Stimulated activated CD8-positive, alpha-beta memory T cell treated with anti-CD3 and anti-CD28 coated beads, Interleukin-7, amount 100 ng/mL, for 4 hours (primary cell): ENCODE measurements at places on chromosomes 5 and 9.

DNA sequence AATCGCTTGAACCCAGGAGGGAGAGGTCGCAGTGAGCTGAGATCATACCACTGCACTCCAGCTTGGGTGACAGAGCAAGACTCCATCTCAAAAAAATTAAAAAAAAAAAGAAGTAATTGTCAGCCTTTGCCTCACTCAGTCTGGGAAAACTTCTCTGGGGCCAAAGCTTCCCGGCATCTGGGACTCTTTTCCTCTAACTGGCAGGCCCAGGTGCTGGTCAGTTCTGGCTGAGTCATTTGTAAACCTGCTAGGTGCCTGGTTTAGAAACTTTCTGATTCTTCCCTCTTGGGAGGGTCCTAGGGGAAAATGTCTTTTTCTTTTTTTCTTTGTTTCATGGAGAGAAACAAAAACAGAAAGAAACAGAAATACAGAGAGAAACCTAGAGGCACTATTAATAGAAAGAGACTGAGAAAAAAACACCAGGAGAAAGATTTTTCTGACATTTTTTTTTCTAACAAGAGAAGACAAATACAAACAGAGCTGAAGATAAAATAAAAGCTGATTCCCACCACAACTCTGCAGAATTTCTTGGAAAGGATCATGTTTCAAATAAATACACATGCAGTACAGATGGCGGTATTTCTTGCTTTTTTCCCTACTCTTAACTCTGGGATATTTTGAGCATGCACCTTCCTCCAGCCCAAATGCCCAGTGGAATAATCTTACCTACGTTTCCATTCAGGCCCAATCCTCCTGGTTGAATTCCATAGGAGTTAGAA is 22.1 kb upstream of the UBAP2 start:
- DNase-seq = no peak

GRCh38 chr5:2068531-2068930 is 185.8 kb upstream of the IRX4 start:
- DNase-seq = no peak

- DNase-seq = no peak
Observed at GRCh38 chr5:175657593-175658271, at the start of gene HRH2. Gene HRH2 (plus strand): TSS chr5:175658071. CDS start chr5:175683234, 25,163 bp downstream.

- no peak for DNase-seq
Observed at GRCh38 chr9:37969130-37969529, 65.2 kb upstream of the SLC25A51 start.

GRCh38 chr5:151799407-151799806 is 27.7 kb downstream of the G3BP1 start:
- no peak for DNase-seq

DNA sequence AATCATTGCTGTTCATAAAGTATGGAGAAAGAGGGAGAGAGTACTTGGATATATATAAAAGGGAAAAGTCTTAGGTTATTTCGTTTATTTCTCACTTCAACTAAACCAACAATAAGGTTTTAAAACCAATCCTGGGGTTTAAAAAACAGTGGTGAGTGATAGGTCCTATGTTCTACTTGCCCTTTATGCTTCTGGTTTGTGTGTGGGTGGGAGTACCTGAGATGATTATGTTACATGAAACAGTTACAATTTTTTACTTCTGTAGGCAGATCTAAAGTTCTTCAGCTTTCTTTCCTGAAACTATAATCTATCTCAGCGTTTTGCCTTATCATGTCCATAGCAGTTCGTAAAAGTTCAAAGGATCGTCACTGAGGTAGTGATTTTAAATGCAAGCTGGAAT is 49.2 kb downstream of the STX17 start:
- no peak for DNase-seq

GRCh38 chr5:108118813-108119514 is 262.9 kb downstream of the FBXL17 start:
- no peak for DNase-seq

DNA sequence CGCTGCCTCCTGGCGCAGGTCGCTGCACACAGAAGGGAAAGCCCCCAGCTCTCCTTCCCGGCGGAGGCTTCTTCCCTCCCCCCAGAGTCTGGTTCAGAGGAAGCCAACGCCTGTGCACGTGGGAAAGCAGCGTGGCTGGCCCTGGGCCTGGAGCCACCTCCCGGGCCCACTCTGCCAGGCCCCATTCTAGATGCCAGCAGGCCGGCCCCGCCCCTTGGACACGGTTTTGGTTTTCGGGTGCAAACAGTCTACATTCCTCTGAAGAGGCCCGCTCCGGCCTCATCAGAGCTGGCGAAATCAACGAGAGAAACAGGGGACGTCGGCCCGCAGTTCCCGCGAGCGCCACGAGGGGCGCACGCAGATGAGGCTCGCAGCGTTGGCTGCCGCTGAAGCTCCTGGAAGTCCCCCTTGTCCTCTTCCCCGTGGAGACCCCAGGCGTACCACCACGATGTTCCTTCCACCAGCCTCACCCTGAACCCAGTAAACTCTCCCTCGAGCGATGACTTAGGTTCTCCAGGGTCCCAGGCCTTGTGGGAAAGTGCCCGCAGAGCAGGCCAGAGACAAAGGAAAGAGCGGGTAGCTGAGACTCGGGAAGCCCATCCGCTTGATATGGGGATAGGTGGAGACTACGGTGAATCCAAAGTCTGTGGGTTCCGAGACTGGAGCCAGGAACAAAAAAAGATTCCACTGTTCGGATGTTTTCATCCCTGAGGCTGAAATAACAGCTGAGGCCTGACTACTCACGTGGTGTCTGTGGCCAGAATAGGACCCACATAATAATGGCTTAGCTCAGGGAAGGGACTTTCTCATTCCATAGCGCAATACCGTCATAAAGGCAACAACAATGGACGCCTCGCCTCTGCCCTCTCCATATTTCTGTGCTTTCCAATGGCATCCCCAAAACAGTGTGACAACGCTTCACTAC is 64.2 kb downstream of the KLF4 start:
- DNase-seq = peak; percentile 16

DNA sequence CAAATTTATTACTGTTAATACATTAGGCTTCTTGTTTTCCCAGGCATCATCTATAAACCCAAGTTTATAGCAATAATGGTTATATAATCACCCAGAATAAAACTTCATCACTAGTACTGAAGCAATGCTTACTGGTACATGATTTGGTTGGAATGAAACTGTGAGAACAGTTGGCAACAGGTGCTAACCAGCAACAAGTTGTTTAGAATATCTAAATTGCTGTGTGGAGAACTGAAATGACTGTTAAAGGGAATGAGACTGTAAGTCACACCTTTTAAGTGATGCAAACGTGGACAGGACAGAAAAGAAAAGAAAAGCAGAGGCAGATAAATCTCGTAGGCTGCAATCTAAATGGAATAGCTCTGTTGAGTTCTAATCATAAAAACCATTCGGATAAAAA is 2.5 kb downstream of the YIPF5 start:
- no peak for DNase-seq

GRCh38 chr5:111829701-111830100 is 72.7 kb upstream of the NREP start:
- DNase-seq = no peak

- no peak for DNase-seq
Observed at GRCh38 chr5:17012289-17012688, 76.2 kb upstream of the MYO10 start.

- DNase-seq = no peak
Observed at GRCh38 chr9:126208216-126208758, 118.3 kb upstream of the MVB12B start.

DNA sequence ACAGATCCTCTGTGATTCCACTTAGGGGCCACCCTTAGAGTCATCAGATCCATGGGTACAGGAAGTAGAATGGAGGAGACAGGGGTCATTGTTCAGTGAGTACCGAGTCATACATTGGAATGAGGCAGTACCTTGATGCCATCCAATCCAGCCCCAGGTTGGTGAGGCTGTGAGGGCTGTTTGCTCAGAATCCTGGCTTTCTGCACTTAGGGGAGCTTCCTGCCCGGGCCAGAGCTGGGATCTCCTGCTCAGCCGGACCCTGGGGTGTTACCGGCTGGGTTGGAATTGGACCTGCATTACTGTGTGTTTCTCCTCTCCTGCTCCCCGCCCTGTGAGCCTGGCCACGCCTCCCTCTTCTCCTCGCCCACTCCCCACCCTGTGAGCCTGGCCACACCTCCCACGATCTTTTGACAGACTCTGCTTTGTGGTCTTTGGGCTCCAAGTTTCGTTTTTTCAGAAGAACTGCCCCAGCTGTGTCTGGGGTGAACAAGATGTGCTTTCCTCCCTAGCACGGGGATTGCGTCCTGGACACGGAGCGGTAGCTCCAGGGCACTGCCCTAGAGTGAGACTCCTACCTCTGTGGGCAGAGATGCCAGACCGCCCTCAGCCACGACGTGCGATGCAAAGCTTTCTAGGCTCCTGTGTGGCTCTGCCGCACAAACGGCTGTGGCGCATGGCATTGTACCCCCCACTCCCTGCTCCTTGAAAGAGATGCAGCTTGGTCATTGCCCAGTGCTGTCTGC is 15.4 kb downstream of the TRAF2 start:
- DNase-seq = peak; percentile 77

- no peak for DNase-seq
Observed at GRCh38 chr5:136166909-136167308, 26.1 kb downstream of the SMIM32 start.

GRCh38 chr5:93062548-93062947 is 518.5 kb downstream of the NR2F1-AS1 start:
- DNase-seq = no peak

- DNase-seq = no peak
Observed at GRCh38 chr5:1973391-1974013, 90.8 kb upstream of the IRX4 start.

DNA sequence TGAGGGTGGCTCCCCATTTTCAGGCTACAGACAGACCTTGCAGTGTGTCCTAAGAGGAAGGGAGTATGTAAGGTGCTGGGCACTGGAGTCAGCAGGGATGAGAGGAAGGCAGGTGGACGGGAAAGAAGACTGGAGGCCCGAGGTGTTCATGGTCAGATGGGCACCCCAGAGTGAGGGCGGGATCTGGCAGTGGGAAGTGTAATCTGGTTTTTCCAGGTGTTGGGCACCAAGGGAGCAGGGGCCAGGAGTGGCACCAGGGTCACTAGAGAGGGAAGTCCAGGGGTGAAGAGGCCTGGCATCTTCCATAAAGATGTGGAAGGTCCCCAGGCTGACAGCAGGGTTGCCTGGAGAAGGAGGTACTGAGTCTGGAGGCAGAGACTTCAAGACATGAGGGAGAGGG is 29.7 kb downstream of the PITX1 start:
- no peak for DNase-seq

- no peak for DNase-seq
Observed at GRCh38 chr5:168047043-168047668, 244.3 kb upstream of the WWC1 start.

DNA sequence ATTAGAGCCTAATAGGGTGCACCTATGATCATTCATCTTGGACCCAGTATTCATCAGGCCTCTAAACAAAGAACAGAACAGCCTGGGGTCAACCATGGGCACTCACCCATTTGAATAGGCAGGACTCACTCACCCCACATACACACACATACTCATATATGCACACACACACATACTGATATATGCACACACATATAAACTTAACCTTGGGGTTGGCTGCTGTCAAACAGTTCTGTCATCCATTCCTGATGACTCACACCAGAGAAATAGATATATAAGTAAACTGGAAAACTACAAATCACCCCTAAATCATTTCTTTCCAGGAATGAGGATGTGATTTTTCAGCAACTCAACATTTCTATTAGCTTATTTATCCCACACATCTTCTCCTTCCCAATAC is 51.3 kb downstream of the ARL15 start:
- no peak for DNase-seq

DNA sequence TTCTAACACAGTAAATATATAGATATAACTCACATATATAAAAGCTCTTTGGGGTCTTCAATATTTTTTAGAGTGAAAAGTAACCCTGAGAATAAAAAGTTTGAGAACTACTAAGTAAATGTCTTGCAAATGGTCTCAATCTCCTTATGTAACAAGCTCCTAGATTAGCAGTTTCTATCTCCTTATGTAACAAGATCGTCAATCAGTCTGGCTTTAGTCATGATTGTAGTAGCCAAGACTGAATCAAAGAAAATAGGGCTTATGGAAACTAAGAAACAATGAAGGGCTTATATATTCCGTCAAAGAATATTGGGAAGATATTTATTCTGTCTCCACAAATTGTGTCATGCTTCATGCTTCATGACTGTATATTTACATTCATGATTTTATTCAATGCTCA is 22.4 kb upstream of the FREM1 start:
- no peak for DNase-seq
